ENCODE measurements at places on chromosomes 6 and 20.

DNA sequence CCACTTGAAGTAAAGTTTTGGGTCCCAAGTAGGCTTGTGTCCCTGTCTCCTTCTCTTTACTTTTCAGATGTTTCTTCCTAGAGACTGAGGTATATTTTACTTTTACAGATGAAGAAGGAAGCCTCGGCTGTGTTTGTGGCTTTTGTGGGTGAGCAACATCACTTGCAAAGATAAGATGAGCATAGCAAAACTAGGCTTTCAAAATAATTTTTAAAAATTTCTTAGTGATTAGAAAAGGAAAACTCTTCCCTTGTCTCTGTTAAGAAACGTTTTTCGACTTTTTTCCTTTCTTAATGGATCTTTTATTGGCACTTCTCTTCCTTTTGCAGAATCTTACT lies 7.6 kb downstream of the PTPN1 start:
- no peak for DNase-seq

DNA sequence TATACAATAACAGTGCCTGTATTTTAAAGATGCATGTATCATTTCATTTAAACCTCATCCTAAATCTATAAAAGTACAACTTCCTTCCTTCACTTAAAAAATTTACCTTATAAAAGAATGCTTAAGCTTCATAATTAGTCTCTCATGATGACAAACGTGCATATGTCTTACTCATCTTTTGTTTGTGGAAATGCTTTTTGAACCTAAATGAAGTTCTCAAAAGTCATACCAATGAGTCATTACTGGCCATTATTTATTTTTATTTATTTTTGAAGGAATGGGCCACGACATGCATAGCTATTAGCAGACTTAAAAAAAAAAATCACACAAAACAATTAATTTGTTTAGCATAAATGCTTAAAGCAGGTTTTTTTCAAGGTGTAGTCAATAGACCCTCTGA lies 3.7 kb downstream of the TFB1M start:
- peak; percentile 72 for DNase-seq

DNA sequence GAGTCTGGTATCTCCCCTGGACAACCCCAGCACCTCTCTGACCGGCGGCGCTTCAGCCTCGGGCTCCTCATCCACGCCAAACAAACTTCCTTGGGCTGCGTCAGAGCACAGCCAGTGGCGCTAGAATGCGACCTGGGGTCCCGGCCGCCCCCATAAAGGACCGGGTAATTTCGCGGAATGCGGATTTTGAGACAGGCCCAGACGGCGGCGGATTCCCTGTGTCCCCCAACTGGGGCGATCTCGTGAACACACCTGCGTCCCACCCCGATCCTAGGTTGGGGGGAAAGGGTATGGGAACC lies 1.6 kb downstream of the FOXP4 start:
- no peak for DNase-seq

DNA sequence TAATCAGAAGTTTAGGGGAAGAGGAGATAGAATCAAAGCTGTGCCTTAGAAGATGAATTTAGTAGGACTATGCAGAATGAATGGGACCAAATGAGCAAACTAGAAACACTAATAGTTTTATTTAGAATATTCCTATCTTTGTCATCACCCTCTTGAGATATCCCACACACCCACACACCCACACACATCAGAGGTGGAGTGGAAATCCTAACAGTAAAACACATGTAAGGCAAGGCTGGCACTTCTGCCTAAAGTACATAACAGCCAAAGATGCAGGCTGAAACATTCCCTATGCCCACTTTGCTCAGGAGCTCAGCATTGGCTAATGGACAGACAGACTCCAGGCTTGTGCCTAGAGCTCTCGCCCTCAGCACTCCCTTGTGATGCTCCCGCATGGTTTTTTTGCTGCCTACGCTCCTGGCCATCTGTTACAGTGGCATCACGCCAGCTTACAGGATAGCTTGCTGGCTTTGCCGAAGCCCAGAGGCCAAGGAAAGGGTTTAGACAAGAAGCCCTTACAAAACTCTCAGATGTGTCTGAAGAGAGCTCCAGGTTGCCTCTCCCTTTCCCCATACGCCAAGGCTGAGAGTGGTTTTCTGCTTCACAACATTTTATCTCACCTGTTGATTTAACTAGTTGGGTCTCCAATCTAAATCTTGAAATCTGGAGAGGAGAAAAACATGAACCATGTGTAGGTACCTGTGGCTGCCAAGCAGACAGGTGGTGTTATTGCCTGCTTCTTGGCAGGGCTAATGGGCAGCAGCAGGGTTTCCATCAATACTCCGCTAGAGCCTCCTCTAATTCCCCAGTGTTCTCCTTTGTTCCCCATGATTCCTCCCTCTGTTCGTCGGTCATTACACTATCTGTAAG lies 282.6 kb upstream of the ID4 start:
- peak; percentile 16 for DNase-seq

DNA sequence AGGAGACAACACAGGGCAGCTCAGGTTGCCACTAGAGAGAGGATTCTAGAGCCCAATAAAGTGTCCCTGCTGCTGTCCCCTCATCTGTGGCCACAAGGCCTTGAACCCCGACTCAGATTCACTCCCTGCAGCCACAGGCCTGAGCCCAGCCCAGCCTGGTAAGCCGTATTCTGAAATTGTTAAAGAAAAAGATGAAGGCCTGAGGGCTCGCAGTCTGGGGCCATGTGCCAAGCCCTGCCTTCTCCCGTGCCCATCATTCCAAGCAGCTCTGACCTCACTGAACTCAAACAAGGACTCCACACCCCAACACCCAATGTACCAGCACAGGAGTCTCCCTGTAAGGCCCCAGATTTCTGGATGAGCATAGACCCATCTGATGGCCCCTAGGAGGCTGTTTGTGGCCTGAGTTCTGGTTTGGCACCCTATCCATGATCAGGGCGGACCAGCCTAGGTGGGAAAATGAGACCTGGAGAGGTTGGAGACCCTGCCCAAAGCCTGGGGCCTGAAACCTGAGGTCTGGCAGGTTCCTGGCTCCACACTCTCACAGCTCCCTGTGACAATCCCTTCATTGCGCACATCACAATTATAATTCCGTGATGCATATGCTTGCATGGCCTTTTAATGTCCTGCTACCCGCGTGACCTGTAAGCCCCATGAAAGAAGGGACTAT lies 62.0 kb upstream of the TOP1 start:
- DNase-seq, result no peak
